ENCODE measurements at places on chromosomes 1 and 21. TPM values are rescaled to one million over a fixed set of nuclear protein-coding genes. Genes with fewer than 3 reads are reported as not detected.

- DNase-seq: no peak
Observed at GRCh38 chr1:179310721-179311120, 17.1 kb downstream of the SOAT1 start.

DNA sequence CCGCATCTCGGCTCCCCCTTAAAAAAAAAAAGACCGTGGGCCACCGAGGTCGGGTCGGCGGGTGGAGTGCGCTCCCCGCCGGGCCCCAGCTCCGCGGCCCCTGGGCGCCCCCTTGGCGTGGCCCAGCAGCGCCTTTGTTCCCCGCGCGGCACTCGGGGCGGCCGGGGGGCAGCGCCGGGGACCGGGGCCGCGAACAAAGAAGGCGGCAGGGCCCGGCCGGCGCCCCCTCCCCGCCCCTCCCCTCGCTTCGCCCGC, 571 bp downstream of the MARCKSL1 start:
- DNase-seq: no peak

DNA sequence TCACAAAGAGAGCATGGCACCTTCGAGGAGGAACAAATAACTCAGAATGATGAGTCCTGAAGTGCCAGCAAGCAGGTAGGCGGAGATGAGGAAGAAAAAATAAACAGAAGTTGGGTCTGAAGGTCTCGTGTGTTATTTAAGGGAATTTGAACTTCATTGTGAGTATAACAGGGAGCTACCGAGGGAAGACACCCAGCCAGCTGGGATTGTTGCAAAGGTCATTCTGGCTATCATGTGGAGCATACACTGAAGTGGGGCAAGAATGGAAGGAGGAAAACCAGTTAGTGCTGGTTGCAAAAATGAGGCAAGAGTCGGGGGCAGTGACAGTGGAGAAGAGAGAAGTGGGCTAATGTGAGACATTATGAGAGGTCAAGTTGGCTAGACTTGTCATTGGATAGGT, 53.6 kb upstream of the RAP1A start:
- no peak for DNase-seq

DNA sequence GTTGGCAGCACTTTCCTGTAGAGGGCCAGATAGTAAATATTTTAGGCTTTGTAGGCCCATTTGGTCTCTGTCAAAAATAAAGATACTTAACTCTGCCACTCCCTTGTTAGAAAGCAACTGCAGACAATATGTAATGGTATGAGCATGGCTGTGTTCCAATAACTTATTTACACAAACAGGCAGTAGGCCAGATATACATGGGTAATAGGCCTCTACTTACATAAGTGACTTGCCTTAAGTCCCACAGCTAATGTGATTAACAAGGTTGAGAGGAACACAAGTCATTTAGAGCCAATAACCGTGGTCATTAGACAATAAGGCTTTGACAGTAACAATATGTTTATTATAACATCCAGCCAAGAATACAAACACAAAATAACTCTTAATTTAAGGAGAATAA, 17.4 kb downstream of the CCT8 start:
- DNase-seq: no peak

DNA sequence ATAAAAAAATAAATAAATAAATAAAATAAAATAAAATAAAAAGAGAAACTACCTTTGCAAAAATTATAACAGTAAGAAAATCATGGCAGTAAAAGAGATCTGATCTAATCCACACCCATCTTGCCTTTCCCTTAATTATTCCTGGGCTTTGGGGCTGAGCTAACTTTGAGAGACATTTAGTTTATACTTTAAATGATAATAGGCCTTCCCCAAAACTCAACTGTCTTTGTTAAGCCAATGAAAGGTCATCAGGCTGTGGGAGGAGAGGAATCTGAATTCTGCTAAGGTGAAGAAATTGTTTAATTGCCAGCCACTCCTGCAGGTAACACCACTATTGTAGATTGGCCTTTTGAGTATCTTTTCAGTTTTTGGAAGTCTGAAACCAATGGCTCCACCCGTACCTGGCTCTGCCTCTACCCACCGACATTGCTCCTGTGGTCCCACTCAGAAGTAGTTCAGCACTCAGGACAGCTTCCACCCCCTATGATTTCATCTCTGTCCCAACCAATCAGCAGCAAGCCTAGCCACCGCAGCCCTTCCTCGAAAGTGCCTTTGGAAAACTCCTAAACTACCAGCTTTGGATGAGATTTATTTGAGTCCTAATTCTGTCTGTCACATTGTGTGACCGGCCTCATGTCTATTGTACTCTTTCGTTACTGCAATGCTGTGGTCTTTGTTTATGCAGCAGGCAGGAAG, 23.0 kb upstream of the PNRC2 start:
- DNase-seq: no peak

DNA sequence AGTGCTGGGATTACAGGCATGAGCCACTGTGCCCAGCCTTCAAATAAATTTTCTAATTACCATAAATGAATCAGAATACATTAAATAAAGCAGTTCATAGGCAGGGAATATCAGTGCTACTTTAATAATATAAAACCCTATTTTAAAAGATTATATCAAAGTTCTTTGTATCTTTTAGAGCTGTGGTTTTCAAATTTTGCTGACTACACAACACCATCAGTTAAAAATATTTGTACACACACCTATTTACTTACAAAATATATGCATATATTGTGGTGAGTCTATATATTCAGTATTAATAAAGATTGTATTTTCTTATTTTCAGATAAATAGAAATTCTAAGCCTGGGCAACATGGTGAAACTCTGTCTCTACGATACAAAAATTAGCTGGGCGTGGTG, 18.7 kb downstream of the B3GALNT2 start:
- DNase-seq: no peak

DNA sequence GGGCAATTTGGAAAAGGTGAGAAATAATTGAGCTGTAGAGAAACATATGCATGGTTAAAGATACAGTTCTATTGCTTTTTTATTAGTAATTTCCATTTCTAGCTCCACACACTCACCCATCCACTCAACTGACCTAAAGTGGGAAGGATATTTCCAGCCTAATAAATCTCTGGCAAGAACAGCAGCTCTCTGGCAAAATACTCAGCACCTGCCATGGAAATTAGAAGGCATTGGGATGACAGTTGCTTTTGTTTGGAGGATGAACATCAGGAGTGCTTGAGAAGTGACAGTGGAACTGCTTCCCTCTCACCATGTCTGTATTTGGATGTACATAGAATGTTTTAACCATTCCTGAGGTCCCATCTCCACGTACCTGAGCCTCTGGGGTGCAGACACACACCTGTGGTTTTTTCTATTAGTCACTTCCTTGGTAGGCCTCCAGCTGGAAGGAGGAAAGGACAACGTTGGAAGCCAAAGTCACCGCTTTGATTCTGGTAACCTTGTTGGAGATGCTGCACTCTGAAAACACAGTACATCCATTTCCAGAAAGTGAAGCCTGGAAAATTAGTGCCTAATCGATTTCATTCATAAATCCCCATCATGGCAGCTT, 62.3 kb upstream of the RUNX1 start:
- DNase-seq: no peak

- DNase-seq: no peak
Observed at GRCh38 chr21:33021667-33022066, 4.1 kb upstream of the OLIG2 start.

- DNase-seq: no peak
Observed at GRCh38 chr1:183834568-183834967, 29.6 kb downstream of the RGL1 start.

DNA sequence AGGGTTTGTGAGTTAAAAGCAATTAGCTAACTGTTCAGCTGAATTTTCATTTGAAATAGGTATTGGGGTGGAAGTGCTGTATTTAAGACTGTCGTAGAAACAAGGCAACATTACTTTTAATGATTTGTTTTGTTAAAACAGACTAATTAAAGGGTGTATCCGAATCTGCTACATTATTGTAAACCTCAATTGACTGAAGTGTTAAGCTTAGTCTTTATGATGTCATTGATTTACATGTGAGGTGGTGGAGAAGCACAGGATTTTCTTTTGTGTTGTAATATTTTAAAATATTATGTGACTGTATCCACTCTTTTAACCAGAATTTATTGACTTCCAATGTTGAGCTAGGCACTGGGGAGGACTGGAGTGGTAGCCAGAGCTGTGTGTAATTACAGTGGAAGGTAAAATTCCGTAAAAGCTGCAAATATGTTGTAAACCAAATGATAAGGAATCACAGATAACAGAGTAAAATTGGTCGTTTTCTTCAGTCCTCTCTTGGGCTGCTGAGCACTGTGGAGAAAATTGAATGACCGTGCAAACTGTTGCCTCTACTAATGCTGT, 1.6 kb downstream of the HOOK1 start:
- no peak for DNase-seq

DNA sequence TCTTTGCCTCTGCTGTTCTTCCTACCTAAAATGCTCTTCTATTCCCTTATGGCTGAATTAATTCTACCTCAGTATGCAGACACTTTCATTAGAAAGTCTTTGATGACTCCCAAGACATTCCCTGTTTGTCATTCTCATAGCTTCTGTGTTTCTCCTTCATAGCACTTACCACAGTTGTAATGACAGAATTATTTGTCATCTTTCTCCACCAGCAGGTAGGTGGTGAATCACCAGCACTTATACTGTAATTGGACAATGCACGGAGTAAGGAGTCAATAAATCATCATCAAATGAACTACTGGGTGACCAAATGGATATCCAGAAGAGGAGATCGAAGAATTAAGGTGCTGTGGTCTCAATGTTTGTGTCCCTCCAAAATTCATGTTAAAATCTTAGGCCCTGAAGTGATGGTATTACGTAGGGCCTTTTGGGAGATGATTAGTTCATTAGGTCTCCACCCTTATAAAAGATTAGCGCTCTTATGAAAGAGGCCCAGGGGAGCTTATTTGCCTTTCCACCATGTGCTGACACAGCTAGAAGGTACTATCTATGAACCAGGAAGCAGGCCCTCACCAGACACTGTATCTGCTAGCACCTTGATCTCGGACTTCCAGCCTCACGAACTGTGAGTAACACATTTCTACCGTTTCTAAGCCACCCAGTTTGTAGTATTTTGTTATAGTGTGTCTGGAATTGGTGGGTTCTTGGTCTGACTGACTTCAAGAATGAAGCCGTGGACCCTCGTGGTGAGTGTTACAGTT, 2.4 kb upstream of the CCT8 start:
- no peak for DNase-seq

- DNase-seq: no peak
Observed at GRCh38 chr1:42170779-42171621, 6.5 kb upstream of the GUCA2A start.

- DNase-seq: peak; percentile 77
Observed at GRCh38 chr1:186618401-186619170, 61.6 kb downstream of the PTGS2 start.

GRCh38 chr1:89790592-89790991, 30.2 kb upstream of the LRRC8D start:
- DNase-seq: no peak

GRCh38 chr1:80517062-80517461, 1283.7 kb upstream of the ADGRL2 start:
- no peak for DNase-seq

DNA sequence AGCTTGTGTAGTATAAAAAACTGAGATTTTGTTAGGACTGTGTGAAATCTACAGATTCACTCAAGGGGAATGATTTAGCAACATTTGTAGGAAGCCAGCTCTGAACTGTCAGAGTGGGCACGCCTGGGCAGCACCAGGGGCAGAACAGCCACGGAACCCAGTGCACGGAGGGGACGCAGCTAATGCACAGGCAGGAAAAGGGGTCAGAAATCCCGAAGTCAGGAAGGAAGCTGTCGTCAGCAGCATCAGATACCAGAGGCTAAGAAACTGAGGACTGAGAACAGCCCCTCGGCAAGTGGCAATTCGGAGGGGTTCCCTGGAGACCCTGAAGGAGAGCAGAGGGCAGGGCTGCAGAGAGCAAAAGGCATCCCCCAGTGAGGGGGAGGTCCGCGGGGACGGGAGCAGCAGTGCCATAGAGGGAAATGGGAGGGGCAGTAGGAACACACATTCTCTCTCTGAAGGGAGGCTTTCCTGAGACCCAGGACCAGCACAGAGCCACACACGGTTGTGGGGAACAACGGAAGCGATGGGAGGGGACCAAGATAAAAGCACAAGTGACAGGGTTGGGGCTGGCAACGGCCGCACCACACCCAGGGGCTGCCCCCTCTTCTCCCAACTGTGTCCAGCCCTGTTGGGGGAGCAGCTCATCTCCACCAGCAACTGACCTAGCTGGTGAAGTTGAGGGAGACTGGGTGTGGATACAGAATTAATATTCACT, 12.7 kb downstream of the UBE2J2 start:
- no peak for DNase-seq

GRCh38 chr1:183327434-183328290, 90.5 kb downstream of the NMNAT2 start:
- DNase-seq: no peak

Gene SLC30A2
- total RNA-seq: under 0.01 TPM

Gene HEYL
- 1.6 TPM for total RNA-seq

Data from hematopoietic multipotent progenitor cell (in vitro differentiated cells).